Activated naive CD4-positive, alpha-beta T cell treated with anti-CD3 and anti-CD28 coated beads for 36 hours (primary cell): ENCODE measurements at places on chromosomes 12 and 14.

GRCh38 chr14:24734917-24735500, 101.0 kb upstream of the GZMB start:
- peak; percentile 45 for DNase-seq

GRCh38 chr12:120055231-120056000, 61.1 kb downstream of the RAB35 start:
- DNase-seq, result no peak

GRCh38 chr12:18135509-18135908, 45.5 kb upstream of the RERGL start:
- no peak for DNase-seq

DNA sequence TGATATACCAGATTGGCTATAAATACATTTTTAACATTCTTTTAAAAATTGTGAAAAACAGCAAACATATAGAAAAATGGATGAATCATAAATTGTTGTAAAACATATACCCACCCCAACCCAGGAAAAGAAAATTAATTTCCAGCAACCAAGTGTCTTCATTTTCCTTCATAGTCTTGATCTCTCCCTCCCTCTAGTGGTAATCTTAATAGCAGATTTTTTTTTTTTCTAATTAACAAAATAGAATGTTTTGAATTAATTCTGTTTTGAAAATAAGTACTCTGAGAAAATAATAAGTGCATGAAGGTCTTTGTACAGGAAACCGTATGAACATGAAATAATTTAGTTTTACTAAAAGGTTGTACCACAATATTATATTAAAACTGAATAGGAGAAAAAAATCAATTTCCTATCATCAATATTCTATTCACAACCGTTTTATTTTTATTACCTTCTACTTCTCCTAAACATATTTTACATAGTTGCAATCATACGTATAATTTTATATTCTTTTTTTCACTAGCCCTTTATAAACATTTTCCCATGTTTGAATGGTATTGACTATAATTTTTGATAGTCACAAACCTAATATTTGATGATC, 7.0 kb downstream of the ETNK1 start:
- no peak for DNase-seq

- peak; percentile 74 for DNase-seq
Measured at GRCh38 chr14:65222440-65222858, 120.1 kb upstream of the MAX start.

GRCh38 chr12:132143336-132144071, 615 bp downstream of the DDX51 start:
- DNase-seq, result no peak

DNA sequence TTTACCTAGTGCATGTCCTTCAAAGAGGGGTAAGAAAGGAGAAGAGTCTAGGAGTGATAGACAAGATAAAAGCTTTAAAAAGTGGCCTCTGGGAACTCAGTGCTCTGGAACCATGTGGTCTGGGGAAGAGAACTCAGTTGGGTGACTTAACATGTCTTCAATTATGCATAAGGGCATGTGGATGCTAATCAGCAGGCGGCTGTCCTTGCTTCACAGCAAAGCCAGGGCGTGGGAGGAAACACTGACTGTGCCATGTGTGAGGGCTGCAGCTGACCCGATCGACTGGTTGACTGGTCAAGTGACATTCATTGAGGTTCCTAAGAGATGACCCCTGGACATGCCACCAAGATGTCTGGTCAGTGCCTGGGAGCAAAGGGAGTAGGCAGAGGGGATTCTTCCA, 1053.8 kb downstream of the BCL11B start:
- no peak for DNase-seq

- peak; percentile 39 for DNase-seq
Measured at GRCh38 chr12:30753233-30753632, 1.5 kb downstream of the CAPRIN2 start.

GRCh38 chr12:103197725-103198388, 240.4 kb downstream of the ASCL1 start:
- no peak for DNase-seq

GRCh38 chr12:27244689-27245488, 803 bp downstream of the STK38L start:
- DNase-seq, result no peak

DNA sequence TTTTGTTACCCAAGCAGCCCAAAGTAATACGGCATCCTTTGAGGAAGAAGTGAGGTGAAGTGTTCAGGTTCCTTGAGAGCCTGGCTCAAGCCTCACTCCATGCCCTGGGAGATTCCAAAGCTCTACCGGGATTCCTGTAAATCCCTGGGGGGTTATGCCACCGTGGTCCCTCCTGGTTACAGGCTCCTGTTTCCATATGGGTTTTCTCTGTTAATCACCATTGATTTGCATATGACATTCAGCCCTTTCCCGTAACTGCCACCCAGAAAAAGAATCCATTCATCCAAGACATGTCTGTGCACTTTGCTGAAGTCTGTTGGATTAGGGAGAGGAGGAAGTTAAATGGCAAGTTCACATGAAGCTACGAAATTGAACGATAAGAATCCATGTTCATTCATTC, 27.9 kb upstream of the CCDC60 start:
- DNase-seq, result no peak

DNA sequence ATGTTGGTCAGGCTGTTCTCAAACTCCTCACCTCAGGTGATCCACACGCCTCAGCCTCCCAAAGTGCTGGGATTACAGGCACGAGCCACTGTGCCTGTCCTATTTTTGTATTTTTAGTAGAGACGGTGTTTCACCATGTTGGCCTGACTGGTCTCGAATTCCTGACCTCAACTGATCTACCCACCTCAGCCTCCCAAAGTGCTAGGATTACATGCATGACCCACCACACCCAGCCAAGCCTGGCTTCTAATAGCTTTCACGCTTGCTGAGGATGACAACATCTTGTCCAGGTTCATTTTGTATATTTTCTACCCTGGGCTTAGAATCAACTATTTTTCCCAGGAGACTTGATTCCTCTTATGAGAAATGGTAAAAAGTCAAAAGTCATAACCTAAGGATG, 64.7 kb downstream of the WASHC3 start:
- DNase-seq, result no peak

GRCh38 chr14:79500489-79500888, 710.8 kb downstream of the DIO2 start:
- DNase-seq, result no peak

DNA sequence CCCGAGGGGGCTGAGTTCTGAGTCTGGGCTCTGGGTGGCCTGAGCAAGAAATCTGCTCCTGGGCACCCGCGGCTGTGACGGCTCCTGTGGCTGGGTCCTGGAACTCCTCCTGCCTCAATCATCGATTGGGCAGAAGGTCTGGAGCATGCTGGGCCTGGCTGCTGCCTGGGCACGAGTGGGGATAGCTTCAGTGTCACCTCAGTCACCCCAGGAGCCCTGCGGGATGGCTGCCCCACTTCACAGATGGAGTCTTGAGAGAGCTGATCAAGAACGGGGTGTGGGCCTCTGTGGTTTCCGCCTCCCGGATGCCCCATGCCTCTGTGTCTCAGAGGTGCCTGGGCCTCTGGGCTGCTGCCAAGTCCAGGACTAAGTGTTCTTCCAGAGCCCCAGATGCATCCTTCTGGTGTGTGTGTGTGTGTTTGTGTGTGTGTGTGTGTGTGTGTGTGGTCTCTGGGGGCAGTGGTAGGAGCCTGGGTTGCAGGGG, 185.6 kb upstream of the C14orf180 start:
- DNase-seq, result peak; percentile 83

DNA sequence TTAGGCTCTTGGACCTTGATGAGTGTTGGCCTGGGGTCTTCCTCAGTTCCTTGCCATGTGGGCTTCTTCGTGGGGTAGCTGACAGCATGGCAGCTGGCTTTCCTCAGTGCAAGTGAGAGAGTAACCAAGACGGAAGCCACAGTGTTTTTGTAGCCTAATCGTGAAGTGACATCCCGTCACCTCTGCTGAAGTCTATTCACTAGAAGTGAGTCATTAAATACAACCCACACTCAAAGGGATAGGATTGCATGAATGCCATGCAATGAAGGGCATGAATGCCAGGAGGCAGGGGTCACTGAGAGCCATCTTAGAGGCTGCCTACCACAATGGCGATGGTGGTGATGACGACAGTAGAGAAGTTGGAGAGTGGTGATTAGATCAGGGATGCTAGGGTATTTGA, 13.5 kb upstream of the ASIC1 start:
- no peak for DNase-seq

DNA sequence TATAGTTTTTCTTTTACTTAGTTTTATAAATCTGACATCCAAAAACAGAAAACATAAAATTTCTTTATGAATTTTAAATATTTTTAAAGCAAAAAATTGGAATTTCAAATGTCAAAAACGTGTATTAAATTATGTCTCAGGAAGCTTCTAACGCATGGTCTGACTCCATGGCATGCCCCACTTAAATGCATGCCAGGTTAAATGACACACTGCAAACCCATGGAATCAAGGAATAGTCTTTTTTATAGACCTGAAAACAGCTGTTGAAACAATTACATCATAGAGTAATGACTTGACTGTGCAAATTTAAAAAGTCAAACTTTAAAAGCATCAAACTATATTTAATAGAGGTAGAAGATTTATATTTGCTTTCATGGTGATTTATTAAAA, 96.1 kb upstream of the DACT1 start:
- no peak for DNase-seq

GRCh38 chr12:3313675-3314663, 177.0 kb upstream of the PRMT8 start:
- peak; percentile 24 for DNase-seq

DNA sequence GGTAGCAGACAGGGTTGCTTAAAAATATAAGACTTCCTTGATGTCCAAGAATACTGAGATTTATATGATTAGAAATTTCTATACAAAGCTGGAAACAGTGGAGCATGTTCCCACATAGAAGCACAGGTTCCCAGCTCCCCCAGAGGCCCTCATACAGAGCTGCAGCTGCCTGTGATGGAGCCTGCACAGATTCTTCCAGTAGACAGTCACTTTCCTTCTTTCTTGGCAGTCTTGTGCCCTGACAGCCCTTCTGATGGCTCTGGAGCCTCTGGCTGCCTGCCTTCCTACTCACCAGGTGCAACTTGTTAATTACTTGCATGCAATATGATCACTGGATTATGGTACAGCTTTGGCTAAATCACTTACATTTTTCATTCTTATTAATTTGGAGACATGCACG, 44.4 kb downstream of the BICD1 start:
- DNase-seq, result no peak

- DNase-seq, result no peak
Measured at GRCh38 chr12:116116650-116117424, 160.7 kb downstream of the MED13L start.

DNA sequence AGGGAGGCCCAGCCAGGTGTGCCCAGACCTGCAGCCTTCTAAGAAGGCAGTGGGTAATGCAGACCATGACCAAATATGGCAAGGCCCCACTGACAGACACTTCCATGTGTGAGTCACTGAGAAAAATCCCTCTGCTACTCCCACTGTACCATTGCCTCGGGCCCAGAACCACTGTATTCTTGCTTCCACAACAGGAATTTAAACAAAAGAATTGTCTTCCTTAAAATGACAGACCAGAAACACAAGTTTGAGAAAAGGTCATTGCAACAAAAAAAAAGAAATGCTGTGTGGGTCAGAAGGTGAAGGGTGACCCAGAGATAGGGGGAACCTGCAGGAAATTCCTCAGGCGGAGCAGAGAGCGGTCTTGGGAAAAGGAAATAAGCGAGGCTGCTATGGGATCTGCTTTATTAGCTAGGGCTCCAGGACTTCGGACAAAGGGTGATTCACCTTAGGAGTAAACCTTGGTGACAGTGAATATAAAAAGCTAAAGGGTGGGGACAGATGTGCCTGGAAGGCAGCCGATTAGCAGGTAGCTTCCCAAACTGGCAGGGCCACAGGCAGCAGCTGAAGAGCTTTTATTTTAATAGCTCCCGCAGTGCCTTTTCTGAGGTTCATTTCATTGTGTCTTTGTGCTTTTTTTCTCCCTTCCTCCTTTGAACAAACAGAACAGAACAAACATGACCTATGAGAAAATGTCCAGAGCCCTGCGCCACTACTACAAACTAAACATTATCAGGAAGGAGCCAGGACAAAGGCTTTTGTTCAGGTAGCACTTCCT, 185.3 kb upstream of the BCL2L14 start:
- DNase-seq, result no peak

GRCh38 chr14:79018836-79019235, 848.7 kb downstream of the NRXN3 start:
- no peak for DNase-seq

DNA sequence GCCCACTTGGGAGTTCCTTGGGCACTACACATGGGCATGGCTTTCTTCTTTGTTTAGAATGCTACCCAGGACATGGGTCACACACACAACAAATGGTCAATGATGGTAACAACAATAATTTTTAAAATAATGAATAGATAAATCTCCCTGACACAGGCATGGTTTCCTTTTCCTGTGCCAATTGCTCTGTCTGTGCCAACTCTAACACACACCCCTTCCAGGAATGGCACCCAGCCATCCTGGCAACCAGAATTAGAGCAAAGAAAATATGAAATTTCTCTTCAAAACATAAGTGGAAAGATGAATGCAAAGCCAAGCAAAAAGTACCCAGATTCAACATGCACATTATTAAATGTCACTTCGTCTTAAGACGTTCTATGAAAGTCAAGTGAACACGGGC, 104.9 kb upstream of the SOX5 start:
- no peak for DNase-seq

- DNase-seq, result no peak
Measured at GRCh38 chr12:131911851-131912477, 17.1 kb upstream of the PUS1 start.

- no peak for DNase-seq
Measured at GRCh38 chr12:41743835-41744234, 400.8 kb downstream of the GXYLT1 start.

DNA sequence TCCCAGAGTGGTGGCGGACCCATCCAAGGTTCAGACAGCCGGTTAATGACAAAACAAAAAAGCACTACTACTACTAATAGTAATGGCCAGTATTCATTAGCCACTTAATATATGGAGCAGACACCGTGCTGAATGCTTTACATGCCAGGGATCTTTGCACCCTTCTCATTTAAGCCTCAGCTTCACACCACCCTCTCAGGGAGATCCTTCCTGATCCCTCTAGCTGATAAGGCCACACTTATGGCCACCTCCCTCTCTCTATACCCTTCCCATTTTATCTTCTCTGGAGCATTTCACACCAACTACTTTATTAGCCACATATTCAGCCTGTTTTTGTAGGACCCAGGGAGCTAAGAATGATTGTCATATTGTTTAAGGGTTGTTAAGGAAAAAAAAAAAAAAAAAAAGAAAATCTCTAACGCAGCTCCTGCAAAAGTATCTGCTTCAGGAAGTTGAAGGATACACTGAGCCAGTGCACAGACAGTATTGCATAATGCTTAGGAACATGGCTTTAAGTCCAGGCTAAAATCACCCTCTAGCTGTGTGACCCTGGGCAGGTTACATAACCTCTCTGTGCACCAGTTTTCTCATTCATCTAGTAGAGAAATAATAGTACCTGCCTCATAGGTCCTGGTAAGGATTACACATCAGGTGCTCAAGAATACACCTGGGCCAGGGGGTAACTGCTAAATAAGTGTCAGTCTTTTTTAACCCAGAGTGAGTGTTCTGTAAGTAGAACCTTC, 29.4 kb downstream of the NUAK1 start:
- no peak for DNase-seq

- no peak for DNase-seq
Measured at GRCh38 chr14:36874396-36875138, 212.9 kb downstream of the PAX9 start.

GRCh38 chr14:48725051-48725734, 861.0 kb downstream of the RPS29 start:
- no peak for DNase-seq

- no peak for DNase-seq
Measured at GRCh38 chr12:42039176-42039575, 105.5 kb downstream of the GXYLT1 start.

- no peak for DNase-seq
Measured at GRCh38 chr12:59115995-59116394, 195.7 kb upstream of the LRIG3 start.

- no peak for DNase-seq
Measured at GRCh38 chr12:92416385-92416812, 270.8 kb upstream of the BTG1 start.
